Right cardiac atrium (tissue), 5 donors: ENCODE measurements at places on chromosomes 13 and 19. TPM values are rescaled to one million over a fixed set of nuclear protein-coding genes. Genes with fewer than 3 reads are reported as not detected.

Gene ZNF799
- total RNA-seq = 2.3 TPM

Gene LINGO3
- not detected for total RNA-seq

Gene PLK5
- total RNA-seq = not detected

Gene TGFB1
- 39.3 TPM for total RNA-seq

Gene ZNF181
- 22.6 TPM for total RNA-seq

Gene ZNF221
- total RNA-seq = 5.5 TPM

Gene ZNF8
- total RNA-seq = 6.7 TPM

GRCh38 chr13:41995946-41996345 is 35.0 kb upstream of the VWA8 start:
- DNase-seq = no peak

DNA sequence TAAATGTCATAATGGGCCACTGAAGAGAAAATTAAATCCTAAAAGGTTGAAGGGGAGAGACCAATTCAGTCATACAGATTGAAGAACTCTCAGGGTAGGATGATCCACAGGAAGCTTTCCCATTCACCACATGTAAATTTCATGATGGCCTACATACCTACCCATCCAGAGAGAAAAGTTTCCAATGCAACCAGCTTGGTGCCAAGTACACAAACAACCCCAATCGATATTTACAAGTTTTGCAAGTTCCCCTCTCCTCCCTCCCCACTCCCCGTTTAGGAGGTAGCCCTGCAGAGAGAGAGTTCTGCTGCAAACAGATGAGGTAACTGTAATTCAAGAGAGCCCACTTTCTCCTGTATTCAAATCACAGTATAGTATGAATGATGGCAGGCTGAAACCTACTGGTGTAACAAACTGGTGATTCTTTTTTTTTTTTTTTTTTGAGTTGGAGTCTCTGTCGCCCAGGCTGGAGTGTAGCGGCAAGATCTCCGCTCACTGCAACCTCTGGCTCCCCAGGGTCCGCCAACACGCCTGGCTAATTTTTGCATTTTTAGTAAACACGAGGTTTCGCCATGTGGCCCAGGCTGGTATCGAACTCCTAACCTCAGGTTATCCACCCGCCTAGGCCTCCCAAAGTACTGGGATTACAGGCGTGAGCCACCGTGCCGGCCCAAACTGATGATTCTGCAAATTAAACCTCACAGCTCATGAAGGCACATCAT is 14.4 kb downstream of the FOXO1 start:
- no peak for DNase-seq

DNA sequence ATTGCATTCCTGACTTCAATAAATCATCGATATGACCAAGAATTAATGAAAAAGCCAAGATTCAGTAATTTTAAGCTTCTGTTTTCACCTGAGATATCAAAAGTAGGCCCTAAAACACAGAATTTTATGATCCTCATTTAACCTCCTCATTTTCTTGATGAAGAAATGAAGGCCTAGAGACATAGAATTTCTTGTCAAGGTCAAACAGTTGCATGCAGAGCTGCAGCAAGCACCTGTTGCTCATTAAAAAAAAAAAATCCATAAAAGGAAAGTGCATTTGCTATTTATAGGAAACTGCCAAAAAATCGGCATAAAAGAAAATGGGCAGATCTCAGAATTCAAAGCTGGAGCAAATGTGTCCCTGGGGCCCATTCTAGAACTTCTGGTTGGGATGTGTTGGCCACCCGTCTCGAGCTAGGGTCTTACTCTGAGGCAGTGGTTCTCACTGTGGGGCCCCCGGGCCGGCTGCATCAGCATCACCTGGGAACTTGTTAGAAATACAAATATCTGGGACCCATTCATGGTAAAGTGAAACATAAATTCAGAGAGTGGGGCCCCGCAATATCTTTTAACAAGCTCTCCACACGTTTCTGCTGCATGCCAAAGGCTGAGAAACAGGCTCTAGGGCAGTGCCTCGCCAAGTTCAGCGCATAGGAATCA is 224.7 kb upstream of the UBL3 start:
- DNase-seq = no peak

GRCh38 chr19:35841961-35842595 is 10.2 kb downstream of the NPHS1 start:
- no peak for DNase-seq

DNA sequence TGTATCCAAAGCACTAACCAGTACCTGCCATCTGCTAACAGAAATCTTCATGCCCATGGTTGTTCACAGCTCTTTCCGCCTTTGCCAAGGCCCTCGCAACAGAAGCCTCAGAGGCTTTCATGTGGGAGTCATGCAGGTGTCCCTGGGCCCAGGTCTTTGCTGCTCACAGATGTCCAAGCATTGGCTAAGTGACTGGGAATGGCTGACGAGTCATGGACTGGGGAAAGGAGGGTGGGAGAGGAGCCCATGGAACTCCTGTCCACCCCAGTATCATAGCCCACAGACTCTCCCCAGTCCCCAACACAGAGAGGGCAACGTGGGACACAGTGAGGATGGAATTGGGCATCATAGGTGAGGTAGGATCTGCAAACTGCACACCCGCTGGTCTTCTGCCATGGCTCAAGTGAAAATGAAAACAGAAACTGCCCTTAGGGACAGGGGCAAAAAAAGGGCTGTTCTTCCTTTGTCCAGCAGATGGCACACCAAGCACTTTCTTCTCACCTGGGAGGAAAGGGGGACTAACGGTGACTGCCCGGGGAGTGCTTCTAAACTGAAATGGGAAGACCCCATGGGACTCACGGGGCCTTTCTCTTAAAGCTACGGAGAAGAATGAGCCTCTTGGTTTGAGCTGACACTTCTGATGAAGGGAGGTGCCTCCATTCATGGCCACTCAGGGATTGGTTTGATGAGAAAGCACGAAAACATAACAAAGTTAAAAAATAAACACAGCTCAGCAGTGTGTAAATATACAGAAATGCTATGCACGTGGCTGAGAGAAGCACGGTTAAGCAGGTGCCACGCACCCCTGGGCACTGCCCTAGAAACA is 11.1 kb upstream of the DHRS12 start:
- no peak for DNase-seq

DNA sequence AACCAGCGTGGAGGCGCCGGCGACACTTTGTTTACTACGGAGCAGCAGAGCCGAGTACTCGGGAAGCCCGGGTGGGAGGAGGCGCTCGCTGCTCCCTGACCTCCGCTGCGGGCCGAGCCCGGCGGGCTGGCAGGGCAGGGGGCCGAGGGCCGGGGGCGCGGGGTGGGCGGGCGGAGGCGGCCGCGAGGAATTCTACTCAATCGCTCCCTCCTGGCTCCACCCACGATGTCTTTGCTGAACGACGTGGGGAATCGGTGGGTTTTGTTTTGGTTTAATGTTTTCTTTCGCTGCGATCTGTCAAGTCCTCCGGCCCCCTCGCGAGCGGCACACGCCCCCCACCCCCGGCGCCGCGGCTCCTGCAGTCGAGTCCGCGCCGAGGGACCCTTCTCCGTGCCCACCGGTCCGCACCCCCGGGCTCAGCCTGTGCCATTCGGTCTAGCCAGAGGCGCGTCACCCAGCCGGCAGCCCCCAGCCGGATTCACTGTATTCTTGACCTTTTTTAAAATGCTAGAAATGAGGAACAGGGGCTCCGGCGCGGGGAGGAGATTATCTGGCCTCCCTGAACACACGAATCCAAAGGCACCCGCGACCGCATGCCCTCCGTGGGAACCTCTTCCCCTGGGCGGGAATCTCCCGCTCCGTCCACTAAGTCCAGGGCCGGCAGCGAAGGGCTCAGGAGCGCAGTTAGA is 636 bp upstream of the FOXO1 start:
- peak; percentile 82 for DNase-seq

DNA sequence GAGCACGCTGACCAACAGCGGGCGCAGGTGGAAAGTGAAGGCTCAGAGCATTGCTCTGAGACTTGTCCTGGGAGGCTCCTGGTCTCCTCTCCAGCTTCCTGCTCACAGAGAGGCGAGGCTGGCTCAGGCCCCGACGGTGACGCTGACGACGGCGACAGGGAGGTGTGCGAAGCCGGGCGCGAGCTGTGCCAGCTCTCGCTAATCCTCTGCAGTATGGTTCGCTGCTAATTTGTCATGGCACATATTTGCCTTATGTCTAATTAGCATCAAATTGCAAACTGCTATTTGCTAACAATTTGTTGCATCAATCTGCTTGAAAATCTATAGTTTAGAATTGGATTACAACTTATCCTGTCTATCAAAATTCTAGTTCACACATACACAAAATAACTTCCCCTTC is 469.8 kb upstream of the ZNF507 start:
- no peak for DNase-seq

DNA sequence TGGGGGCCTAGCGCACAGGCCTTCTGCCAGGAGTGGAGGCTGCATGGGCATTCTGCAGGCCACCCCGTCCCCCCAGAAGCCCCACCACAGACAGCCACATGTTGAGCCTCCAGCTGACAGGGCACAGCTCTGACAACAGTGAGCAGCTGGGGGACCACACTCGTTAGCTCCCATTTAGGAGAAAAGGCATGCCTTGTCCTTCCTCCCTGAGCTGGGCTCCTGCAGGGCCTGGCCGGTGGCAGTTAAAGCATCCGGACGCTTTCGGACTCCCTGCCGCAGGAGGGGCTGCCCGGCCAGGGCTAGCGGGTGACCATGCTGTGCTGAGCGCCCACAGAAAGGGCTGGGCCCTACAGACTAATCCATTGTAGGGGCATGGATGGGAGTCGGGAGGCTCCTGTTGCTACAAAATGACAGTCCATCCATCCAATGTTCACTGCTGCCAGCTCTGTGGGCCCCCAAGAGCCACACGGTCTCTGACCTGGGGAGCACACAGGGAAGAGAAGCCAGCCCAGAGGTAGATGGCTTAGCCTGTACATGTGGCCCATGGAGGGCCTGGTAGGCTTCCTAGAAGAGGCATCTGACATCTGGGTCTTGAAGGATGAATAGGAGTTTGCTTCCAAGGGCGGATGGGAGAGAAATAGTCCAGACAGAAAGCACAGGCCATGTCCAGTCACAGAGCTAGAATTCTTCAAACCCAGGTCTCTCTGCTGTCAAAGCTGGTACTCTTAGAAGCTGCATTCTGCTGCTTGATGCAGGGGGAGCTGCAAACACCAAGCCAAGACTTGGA is 116.5 kb upstream of the VSTM2B start:
- DNase-seq = no peak

DNA sequence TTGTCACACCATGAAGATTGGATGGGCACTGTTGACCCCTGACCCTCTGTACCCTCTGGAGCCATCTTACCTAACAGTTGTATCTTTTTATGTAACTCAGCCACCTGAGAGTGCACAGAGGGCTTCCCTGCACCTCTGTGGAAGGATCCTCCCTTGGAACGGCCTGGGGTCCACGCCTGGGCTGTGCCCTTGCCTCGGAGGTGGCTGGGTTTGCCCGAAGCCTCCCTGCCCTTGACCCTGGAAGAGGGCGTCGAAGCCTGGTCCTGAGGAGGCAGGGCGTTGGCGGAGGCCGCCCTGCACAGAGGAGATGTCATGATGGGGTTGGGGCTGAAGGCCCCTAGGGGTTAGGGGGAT is 241 bp downstream of the ODAD3 start:
- no peak for DNase-seq

DNA sequence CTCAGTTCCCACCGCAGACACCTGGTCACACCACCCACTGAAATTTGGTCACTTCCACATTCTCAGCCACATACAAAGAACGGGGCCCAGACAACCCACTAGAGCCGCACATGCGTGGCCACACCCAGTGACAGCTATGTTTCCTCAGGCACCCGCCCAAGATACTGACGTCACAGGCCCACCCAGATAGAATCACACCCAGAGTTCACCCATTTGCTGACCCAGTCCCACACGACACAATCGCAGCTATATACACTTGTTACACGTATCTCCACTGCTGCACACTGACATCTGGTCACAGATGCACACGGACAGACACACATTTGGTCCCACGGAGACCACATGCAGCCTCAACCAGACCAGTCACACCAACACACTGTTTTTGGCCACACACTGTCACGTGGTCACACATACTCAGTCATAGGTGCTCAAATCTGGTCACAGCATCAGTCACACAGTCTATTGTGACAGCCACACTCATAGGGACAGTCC is 2.9 kb downstream of the NUMBL start:
- DNase-seq = peak; percentile 94

GRCh38 chr13:40963927-40964326 is 55.2 kb downstream of the ELF1 start:
- no peak for DNase-seq

- no peak for DNase-seq
Observed at GRCh38 chr19:23482829-23483228, 87.6 kb upstream of the ZNF91 start.

DNA sequence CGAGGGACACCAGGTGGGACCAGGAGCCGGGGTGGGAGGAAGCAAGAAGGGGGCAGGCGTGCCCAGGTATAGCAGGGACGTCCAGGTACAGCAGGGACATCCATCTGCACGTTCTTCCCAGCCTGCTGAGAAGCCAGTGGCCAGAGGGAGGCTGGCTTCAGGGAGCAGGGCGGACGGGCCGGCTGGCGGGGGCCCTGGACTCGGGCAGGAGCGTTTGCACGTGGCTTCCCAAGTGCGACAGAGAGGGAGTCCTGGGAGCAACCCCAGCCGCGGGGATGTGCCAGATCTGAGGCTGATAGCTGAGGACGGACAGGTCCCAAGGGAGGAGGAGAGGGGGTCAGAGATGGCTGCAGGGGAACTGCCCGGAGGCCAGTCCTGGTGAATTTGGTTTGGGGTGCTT is 36.7 kb downstream of the MYO9B start:
- no peak for DNase-seq

- no peak for DNase-seq
Observed at GRCh38 chr13:26679411-26680122, 81.0 kb downstream of the GPR12 start.

GRCh38 chr13:99655351-99656091 is 154.2 kb downstream of the TM9SF2 start:
- no peak for DNase-seq

DNA sequence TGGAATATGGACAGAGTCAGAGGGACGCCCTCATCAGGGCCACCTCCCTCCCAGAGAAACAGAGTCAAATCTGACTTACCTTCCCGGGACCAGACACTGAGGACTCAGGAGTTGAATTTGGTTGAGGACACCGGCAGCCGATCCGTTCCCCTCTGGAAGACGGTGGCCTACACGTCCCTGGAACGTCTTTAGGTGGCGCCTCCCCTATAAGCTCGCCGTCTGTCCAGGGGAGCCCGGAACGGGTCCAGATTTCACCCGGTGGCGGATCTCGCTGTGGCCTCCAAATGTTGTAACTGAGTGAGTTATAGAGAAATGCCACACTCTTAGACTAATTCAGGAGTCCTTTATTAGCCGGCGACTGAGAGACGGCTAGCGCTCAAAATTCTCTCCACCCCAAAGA is 9.0 kb downstream of the TNFSF14 start:
- DNase-seq = no peak

DNA sequence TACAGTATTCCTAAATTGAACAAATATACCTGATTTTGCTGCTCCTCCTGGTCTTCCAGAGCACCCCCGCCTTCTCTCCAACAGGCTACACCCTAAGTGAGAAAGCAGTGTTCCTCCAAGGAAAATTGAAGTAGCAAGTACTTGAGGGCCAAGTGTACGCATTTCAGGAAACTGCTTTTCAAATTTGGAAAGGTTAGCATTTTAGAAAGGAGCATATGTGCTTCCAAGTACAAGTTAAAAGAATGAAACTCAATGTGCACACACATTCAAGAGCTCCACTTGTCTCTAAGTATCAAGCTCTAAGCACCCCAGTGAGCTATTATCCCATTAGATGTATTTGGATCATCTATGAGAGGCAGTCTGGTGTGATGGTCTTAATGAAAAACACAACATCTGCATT is 25.8 kb downstream of the LHFPL6 start:
- DNase-seq = no peak
